ENCODE measurements at places on chromosomes 6 and 20. TPM values are rescaled to one million over a fixed set of nuclear protein-coding genes. Genes with fewer than 3 reads are reported as not detected.

DNA sequence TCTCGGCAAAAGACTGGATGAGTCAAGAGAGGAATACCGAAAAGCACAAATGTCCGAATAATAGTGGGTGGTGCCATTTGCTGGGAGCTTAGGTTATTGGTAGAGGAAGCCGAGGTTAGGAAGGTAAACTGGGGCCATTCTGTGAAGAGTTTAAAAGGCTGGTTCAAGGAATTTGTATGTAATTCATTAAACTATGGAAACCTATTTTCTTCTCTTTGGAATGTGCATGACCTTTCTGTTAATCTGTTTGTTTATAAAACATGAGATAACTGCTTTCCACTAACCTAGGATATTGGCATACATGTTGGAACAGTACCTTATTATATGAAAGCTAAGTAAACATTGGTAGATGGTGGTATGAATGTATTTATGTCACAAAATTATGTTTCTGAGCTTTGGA is 71.8 kb downstream of the LCA5 start:
- DNase-seq: no peak

The RIMS1 gene
- total RNA-seq: 3.4 TPM

The PDE7B gene
- not detected for total RNA-seq

DNA sequence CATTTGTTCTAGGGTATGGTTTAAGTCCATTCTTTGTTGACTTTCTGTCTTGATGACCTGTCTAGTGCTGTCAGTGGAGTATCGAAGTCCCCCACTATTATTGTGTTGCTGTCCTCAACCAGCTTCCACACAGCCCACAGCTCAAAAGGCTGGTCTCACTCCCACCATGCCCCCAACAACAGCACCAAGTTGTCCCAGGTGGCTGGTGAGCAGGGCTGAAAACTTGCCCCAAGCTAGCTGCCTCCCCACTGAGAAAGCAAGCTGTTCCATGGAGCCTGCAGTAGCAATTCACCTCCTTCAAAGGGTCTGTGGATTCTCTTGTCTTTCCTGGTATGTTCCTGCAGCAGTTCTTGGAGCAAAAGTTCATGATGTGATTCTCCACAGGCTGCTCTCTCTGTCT is 221.0 kb downstream of the SYNDIG1 start:
- DNase-seq: no peak

The VGLL2 gene
- not detected for total RNA-seq
